ENCODE measurements at places on chromosomes 7 and 10. TPM values are rescaled to one million over a fixed set of nuclear protein-coding genes. Genes with fewer than 3 reads are reported as not detected.
A peak's percentile ranks its signal among the peaks of the same experiment; 100 is the strongest.

- DNase-seq, result peak; percentile 82
Observed at GRCh38 chr7:140003913-140004382, 58.8 kb downstream of the PARP12 start.

Gene TMEM168
- 14.1 TPM for total RNA-seq

DNA sequence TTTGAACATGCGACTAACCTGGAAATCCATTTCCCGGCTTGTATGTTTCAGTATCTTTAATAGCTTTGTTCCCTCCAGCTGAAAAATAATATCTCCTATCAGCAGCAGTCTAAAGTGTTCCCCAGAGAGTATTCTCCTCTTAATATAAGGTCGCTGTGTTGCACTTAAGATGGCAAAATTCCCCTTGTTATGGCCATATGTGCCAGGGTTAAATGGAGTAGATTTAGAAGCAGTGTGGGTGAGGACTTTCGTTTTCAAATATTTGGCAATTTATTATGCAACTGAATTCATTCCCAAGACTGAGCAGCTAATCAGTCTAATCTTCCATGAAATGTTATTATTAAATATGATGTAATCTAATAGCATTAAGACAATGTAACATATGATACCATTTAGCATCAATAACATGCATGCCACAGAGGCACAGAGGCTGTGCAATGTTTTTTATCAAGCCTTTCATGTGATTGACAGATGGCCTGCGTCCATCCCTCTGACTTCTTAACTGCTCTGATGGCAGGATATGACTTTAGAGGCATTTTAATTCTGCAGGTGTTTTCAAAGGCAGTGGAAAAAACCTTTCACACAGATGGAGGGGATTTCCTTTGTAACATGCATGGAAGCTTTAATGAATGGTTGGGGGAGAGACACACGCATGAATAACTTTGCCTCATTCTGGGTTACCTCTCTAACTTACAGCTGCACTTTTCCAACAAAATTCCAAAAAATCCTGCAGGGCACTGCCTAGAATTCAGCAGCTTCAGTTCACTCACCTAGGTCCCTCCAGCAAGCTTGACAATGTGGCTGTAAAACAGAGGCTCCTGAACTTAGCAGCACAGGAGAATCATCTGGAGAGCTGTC is 55.1 kb upstream of the ZPBP start:
- no peak for DNase-seq

DNA sequence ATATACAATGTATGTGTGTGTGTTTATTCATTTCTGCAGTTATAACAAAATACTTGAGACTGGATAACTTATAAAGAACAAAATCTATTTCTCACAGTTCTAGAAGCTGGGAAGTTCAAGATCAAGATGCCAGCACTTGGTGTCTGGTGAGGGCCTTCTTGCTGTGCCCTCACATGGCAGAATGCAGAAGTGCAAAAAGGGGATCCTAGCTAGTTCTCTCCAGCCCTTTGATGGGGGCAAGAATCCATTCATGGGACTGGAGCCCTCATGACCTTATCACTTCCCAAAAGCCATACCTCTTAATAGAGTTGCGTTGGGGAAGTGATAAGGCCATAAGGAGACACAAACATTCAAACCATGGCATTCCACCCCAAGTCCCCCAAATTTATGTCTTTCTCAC is 8.4 kb downstream of the GRB10 start:
- no peak for DNase-seq

DNA sequence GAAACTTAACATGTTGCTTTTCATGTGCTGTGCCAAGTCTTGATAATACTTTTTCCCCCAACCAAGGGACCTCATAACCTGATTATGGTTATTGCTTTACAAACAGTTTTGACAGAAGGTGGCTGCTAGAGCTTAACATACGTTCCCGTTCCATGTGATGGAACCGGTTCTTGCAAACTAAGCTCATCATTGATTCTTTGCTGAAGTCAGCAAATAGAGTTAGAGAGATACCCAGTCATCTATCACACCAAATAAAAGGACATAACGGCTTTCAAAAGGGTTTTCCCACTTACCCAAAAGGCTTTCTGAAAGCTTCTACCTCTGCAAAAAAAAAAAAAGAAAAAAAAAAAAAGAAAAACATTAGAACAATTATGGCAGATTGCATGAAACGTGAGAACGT is 230.3 kb upstream of the MDFIC start:
- DNase-seq, result no peak

DNA sequence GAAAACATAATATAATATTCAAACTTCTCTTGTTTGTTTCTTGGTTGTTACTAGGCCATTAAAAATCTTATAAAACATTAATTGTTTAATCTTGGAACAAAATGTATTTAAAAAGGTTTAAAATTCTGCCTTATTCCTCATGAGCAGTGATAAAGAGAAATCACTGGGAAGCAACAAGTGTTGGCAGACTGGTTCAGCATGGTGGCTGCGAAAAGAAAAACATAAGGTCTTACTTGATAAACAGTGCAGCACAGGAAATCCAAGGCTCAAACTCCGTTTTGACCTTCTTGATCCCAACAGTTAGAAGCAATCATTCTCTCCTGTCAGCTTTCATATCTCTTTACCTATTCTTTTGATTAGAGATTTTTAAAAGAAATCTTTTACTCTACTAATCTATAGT is 530.8 kb downstream of the CNTNAP2 start:
- DNase-seq, result no peak

Gene SAP25
- not detected for total RNA-seq

- no peak for DNase-seq
Observed at GRCh38 chr10:23198940-23199767, 7.0 kb downstream of the PTF1A start.

Gene SPAM1
- total RNA-seq, result not detected

Gene ZRANB1
- 32.9 TPM for total RNA-seq

DNA sequence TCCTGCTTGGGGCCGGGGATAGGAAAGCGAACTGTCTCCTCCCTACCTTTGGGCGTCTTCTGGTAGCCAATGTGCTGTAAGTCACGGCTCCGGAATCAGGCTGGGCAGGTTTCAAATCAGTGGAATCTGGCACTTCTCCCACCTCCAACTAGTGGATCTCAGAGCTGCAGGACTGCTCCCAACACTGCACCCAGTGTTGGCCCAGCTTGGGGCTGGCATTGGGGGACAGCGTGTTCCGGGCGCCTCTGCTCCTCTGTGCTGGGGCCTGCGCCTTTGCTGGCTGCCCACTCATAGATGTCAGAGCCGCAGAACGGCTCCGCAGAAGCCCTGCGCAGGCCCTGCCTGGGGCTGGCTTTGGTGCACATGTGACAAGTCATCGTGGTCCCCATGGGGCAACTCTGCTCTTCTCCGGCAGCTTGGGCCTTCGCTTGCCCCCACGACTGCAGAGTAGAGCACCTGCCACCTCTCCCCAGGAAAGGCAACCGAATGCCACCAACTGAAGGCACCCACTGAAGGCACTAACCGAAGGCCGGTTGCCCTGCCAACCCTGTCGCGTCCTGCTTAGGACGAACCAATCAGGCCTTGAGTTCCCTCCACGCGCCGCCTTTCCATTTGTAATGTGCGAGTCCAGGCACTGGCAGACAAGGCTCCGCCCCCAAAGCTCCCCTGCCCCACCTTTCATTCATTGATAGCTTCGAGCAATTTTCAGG is 85.5 kb upstream of the ABI1 start:
- DNase-seq, result no peak

- DNase-seq, result no peak
Observed at GRCh38 chr10:101284744-101285463, 55.6 kb upstream of the LBX1 start.

DNA sequence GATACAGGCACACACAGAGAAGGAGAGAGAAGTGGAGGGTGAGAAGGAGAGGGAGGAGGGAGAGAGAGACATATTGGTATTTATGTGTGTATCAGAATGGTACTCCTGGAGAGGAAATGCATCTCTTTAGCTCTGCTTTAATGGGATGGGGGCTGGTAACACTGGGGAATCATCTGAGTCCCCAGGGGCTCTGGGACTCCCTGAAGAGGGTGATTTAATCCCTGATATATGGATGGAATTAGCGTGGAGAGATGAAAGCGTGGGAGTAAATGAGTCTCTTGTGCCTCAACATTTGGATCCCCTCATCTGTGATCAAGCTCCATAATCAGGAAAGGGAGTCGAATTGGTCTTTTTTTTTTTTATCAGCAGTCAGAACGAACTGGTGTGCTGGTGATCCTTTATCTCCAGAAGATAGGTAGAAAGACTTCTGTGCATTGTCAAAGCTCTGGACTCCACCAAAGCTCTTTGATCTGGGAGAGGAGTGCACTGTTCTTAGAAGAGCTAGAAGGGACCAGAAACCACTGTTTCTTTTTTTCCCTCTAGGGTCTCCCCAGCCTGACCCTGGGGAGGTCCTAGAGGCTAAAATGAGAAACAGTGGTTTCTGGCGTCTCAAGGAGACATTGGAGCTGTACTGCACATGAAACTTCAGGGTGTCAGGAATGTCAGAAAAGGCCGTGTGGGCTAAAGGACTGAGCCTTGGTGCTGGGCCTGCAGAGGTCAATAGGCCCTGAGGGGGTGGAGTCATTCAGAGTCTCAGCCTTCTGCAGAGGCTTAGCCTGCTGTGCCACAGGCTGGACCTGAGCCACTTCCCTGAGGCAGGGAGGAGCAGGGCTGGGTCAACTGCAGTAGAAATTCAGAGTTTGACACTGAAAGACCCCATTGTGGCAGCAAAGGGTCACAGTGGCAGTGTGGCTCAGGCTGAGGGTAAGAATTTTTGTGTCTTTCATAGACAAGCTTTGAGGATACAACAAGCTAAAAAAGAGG is 234.4 kb upstream of the SLC26A5 start:
- DNase-seq, result peak; percentile 12

Gene LRRD1
- total RNA-seq, result 0.17 TPM

- DNase-seq, result no peak
Observed at GRCh38 chr10:86716466-86716865, 40.0 kb upstream of the BMPR1A start.

DNA sequence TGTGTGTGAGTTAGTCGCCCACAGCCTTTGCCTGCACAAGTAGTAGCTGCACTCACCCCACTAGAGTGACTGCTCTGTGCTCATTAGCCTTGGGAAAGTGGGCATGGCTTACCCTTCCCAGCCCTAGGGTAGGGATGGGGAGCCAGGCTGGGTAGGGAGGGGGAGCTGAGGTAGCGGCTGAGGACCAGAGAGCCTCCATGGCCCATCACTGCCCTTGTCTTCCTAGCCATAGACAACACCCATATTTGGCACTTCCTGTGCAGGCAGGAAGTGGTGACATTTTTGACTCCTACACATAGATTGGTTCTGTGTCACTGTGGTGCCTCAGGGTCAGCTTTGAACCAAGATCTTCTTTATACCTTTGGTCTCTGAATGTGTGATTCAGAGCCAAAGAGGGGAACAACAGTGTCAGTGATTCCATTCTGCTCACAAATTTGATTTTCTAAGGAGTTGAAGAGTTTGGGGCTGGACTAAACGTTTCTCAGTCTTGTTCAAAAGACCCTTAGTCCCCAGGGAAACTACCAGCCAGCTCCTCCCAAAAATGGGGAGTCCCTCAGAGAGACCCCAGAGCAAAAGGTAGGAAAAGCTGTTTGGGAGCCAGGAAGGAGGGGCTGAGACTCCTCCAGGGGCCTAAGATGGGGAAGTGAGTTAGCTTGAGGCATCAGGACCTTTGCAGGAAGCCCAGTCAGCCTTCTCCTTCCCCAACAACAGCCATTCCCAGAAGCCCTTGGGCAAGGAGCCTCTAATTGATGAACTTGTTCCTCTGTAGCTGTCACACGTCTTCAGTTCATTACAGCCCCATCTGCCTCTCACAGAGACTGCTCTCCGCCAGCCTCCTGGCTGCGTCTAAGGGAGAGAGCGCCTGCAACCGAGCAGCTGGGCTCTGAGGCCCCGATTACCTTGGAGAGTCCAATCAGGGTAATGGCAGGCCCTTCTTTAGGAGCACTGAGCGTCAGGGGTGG is 135.0 kb downstream of the CDH23 start:
- DNase-seq, result no peak

- DNase-seq, result peak; percentile 24
Observed at GRCh38 chr10:7788639-7789286, 786 bp downstream of the ATP5F1C start.

Gene HGF
- total RNA-seq, result 108 TPM

Gene CYP2C18
- total RNA-seq, result not detected

Gene TMEM26
- 1.5 TPM for total RNA-seq

Gene GIMAP2
- total RNA-seq, result 16.2 TPM

DNA sequence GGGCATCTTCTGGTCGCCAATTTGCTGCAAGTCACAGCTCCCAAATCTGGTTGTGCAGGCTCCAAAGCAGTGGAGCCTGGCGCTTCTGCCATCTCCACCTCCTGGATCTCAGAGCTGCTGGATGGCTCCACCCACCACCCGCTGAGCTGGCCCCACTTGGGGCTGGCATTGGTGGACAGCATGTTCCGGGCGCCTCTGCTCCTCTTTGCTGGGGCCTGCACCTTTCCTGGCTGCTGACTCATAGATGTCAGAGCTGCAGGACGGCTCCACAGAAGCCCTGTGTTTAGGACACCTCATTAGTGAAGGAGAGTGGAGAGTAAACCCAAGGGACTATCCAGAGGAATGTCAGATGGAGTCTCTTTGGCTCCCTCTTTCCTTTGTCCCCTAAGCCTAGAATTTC is 27.4 kb downstream of the MAPK8 start:
- peak; percentile 13 for DNase-seq

DNA sequence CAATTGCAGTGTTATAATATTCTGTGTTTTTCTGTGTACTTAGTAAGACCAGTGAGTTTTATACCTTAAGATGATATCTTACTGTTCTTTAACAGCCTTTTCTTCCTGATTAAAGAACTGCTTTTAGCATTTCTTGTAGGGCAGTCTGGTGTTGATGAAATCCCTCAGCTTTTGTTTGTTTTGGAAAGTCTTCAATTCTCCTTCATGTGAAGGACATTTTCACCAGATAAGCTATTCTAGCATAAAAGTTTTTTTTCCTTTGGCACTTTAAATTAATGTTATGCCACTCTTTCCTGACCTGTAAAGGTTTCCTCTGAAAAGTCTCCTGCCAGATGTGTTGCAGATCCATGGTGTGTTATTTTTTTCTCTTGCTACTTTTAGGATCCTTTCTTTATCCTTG is 1059.8 kb downstream of the LRMDA start:
- peak; percentile 38 for DNase-seq

GRCh38 chr10:129042776-129043595 is 424.1 kb upstream of the MGMT start:
- DNase-seq, result no peak

Gene KIAA1549
- total RNA-seq, result 0.77 TPM

GRCh38 chr10:30935078-30935477 is 96.6 kb downstream of the ZNF438 start:
- DNase-seq, result no peak

- DNase-seq, result peak; percentile 77
Observed at GRCh38 chr10:784403-785088, 95.1 kb upstream of the DIP2C start.

Gene TMEM229A
- not detected for total RNA-seq

GRCh38 chr10:69364232-69364940 is 52.3 kb downstream of the TACR2 start:
- DNase-seq, result no peak

Gene CUZD1
- total RNA-seq, result 0.50 TPM

Gene GHITM
- total RNA-seq, result 259 TPM

Gene RTKN2
- 0.51 TPM for total RNA-seq

DNA sequence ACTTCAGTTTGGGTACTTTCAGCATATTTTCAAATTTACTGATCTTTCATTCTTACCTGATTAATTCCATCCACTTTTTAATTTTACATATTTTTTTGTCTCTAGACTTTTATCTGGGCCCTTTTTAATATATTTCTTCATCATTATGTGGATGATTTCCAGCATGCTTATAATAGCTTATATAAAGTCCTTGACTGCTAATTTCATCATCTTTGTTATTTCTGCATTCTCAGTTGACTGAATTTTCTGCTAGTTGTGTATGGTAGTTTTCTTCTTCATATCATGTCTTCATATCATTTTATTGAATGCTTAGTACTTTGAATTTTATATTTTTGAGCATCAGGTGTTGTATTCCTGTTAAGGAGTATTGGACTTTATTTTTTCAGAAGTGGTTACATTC is 39.6 kb downstream of the STAM start:
- DNase-seq, result no peak

Gene CDK14
- total RNA-seq, result 41.1 TPM

Data from fibroblast of lung (primary cell).